ENCODE measurements at places on chromosomes 1 and 21.

DNA sequence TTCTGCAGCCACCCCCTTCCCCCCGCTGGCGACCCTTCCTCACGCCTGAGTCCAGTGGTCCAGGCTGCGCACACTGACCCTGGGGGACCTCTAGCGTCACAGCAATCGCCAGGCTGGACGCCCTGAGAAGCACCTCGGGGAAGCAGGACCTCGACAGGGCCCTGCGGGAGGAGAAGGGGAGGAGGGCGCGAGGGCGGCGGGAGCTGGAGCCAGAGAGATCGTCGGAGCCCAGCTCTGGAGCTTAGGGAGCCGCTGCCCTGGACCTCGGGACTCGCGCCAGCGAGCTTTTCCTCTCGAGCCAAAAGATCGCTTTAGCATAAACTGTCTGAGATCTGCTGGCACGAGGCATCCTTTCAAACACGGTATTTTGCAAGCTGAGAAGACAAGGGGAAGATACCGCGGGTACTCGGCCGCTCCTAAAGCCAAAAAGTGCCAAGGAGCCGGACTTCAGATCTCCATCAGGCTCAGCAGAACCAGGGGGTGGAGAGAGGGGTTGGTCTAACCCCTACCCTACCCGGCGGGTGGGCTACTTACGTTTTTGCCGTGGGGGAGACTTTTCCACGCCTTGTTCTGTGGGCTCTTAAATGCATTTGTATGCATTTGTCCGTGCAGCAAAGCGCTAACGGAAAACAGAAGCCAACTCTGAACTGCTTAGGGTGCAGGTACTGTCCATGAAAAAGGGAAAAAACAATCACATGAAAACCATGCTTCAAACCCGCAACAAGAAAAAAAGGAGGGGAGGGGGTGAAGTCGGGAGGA is 586 bp downstream of the COL24A1 start:
- no peak for DNase-seq

DNA sequence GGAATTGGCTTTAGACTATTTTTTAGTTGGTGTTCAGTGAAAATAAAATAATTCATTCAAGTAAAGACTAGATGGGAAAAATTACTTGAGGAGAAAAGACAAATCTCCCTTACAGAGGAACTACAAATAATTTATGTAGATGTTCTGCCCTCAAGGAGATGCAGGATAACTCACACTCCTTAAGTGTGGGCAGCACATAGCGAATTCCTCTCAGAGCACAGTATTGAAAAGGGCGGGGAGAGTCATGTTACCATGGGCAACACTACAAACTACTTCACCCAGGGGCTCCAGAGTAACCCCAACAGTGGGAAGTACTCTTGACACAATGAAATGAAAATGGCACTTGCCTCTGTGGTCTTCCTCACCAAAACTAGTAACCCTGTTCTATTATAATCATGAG is 20.6 kb upstream of the LAMC2 start:
- DNase-seq, result no peak

GRCh38 chr1:231162297-231162969 is 575 bp downstream of the TRIM67 start:
- no peak for DNase-seq

GRCh38 chr1:60141276-60141675 is 67.7 kb upstream of the C1orf87 start:
- DNase-seq, result no peak

Data from stimulated activated CD8-positive, alpha-beta memory T cell treated with anti-CD3 and anti-CD28 coated beads, Interleukin-4, amount 100 ng/mL, for 24 hours (primary cell).